ENCODE measurements at places on chromosomes 16 and 17. TPM values are rescaled to one million over a fixed set of nuclear protein-coding genes. Genes with fewer than 3 reads are reported as not detected.

Gene CACNG5
- total RNA-seq, result not detected

Gene CUEDC1
- total RNA-seq, result 38.7 TPM

Gene NEUROD2
- 0.09 TPM for total RNA-seq

- H3K27me3 ChIP-seq, result peaks cover 67% of the 10 kb centered on the region
- H3K4me3 ChIP-seq, result no peak overlapping the region
- no peak overlapping the region for H3K27ac ChIP-seq
- H3K36me3 ChIP-seq, result no peaks in the 10 kb centered on the region
- peaks cover 19% of the 10 kb centered on the region for H3K4me1 ChIP-seq
These were observed 19.0 kb upstream of the MON1B start for GRCh38 chr16:77171745-77172635.

GRCh38 chr17:57294101-57294500 is 37.8 kb downstream of the MSI2 start:
- peak overlapping the region; percentile 97 for H3K27ac ChIP-seq
- DNase-seq, result no peak
- no peak overlapping the region for H3K4me3 ChIP-seq
- H3K4me1 ChIP-seq, result peaks cover 60% of the 10 kb centered on the region
- H3K27me3 ChIP-seq, result no peaks in the 10 kb centered on the region
